ENCODE measurements at places on chromosomes 4 and X. TPM values are rescaled to one million over a fixed set of nuclear protein-coding genes. Genes with fewer than 3 reads are reported as not detected.

CSAG2 gene
- total RNA-seq = not detected

CXorf49B gene
- not detected for total RNA-seq

C4orf50 gene
- total RNA-seq = not detected

SGMS2 gene
- 49.0 TPM for total RNA-seq

MEPE gene
- total RNA-seq = not detected

SUV39H1 gene
- total RNA-seq = 3.4 TPM

GPR173 gene
- 2.6 TPM for total RNA-seq

SMARCA5 gene
- 36.2 TPM for total RNA-seq

LONRF3 gene
- 2.4 TPM for total RNA-seq

PAK3 gene
- total RNA-seq = 0.91 TPM

NSG1 gene
- 4.2 TPM for total RNA-seq

CXCL5 gene
- not detected for total RNA-seq

DNA sequence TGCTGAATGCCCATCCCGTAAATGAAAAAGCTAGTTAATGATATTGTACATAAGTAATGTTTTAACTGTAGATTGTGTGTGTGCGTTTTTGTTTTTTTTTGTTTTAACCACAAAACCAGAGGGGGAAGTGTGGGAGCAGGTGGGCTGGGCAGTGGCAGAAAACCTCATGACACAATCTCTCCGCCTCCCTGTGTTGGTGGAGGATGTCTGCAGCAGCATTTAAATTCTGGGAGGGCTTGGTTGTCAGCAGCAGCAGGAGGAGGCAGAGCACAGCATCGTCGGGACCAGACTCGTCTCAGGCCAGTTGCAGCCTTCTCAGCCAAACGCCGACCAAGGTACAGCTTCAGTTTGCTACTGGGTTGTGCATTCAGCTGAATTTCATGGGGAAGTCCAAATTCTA, at the start of gene SPP1:
Gene SPP1, plus strand, starts transcription at position 249 of the 400 bp plus-strand sequence. CDS start 1,182 bp downstream, outside the sequence.
- no peak for DNase-seq

DNA sequence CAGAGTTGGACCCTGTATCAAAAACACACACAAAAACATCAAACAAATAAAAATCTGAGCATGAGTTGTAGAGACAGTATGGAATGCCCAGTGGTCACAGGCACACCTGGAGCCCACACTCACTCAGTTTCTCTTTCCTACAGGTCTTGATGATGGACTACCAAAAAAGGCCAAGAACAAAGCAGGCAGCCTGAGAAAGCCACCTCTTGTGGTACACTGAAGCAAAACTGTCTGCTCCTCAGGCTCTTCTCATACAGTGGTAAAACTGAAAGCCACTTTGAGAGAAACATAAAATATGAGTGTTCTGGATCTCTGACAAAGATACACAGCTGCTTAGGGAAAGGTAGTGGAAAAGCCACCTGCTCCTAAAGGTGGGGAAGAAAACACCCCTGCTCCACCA, 1206.9 kb downstream of the FSTL5 start:
- DNase-seq = no peak

DNA sequence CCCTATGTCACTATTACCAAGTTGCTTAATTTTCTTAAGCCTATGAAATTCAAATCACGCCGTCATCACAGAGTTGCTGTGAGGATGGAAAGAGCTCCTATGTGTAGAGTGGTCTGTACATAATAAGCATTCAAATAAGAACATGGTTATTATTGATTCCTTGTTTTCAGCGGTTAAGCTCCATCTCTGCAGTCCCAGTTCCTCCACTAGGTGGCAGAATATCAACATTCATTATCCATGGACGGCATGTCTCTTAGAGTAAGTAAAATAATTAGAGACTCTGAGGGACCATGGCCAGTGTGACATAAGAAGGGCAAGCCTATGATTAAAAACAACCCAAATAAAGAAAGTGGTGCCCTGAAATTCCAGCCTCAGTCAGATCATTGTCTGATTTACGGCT, 132.5 kb upstream of the NHS start:
- no peak for DNase-seq

GRCh38 chr4:99564921-99565320, 1.1 kb upstream of the TRMT10A start:
- no peak for DNase-seq

DNA sequence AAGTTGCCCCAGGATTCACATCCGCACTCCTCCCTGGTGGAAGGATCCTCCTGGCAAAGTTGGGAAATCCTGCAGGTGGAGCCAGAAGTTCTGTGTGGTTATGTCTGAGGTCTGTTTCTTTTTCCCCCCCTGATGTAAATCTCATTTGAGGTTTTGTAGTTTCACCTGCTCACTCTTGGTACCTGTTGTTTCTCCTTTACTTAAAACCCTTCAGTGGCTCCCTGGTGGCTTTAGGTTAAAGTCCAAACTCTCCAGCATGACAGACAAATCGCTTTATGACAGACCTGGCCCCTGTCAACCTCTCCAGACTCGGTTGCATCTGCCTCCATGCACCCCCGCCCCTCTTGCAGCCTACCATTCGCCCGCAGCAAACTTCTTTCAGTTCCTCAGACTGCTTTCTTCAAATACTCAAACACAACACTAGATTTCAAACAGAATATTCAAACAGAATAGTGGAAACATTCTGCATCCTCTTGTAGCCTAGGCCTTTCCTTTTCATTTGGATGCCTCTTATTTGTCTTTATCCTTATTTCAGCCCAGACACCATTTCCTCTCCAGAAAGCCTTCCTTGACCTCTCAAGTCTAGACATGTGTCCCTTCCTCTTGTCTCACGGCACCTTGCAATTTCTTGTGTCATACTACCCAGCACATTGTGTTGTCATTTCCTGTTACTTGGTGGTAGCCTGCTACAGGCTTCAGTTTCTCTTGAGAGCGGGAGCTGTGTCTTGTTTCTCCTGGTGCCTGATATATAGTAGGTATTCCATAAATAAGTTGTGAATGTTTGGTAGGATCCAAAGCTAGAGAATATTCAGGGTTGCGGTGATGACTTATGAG, 24.8 kb downstream of the IL13RA1 start:
- DNase-seq = no peak

- DNase-seq = no peak
These were observed 29.5 kb upstream of the IRF2 start for GRCh38 chr4:184503869-184504300.

GRCh38 chrX:68901519-68901918, 72.7 kb downstream of the EFNB1 start:
- no peak for DNase-seq

DNA sequence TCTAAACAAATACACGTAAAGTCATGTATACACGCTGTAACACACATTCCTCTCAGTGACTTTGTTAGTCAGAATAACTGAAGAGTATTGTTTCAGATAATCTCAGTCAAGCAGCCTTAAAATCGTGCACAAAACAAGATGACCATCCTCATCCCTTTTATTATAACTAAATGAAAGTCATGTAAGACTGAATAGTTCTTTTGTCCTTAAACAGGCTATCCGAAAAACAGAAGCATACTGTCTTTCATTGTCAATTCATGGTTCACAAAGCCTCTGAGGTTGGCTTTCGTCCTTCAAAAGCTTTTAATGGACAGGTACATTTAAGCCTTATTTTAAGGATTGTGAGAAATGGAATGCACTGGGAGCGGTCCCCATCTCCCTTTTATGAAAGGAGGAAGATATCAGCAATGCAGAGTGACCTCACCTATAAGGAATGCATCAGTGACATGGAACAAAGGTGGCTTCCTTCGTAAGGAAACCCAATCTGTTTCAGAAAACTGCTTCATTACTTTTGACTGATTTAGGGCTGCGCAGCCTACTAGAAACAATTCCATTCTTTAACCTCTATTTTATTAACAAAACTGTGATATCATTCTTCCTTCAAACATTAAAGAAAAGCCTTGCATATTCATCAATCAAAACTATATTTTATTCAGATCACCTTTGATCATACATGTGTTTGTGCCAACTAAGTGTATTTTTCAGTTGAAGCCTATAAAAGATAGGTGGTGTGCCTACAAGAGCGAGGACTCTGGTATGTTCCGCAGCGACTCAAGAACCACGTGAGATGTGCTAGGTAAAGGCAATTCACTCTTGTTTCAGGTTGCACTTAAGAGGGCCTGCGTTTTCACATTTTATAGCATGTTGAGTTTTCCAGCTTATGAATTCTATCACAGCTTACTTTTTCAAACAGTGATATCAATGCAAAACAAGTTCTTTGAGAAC, 19.2 kb downstream of the SH3RF1 start:
- no peak for DNase-seq

- no peak for DNase-seq
These were observed 443.2 kb downstream of the INPP4B start for GRCh38 chr4:142402900-142403299.

GRCh38 chr4:73007526-73008100, 61.9 kb downstream of the COX18 start:
- DNase-seq = no peak

DNA sequence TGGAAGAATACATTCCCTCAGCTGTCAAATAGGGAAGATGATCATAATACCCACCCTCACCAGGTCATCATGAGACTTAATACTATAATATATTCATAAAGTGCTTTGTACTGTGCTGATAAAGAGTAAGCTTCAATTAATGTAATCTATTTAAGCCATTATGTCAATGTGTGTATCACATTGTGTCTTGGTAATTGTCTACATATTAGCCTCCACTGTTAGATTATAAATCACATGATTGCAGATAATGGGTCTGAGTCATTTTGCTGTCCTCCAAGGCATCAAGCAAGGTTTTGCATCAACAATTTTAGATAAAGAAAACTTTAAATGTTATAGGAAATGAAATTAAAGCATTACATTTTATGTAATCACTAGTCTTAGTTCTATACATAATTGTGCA, 45.2 kb upstream of the CEP135 start:
- no peak for DNase-seq

DNA sequence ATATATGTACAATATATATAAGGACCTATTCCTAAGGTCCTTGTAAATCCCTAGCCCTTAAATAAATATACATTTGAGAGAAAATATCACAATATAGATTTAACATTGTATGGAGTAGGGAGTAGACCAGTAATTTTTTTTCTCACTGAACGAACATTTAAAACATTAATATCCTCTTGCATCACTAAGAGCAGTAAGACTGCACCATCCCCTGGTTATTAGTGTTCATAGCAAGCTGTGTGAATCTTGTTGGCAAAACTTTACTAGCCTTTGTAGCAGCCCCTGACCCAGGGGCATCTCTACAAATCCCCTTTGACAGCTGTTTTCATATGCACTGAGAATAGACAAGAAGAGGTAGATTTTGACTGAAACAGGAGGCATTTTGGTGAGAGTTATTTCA, 146.5 kb downstream of the IL1RAPL2 start:
- DNase-seq = no peak

DNA sequence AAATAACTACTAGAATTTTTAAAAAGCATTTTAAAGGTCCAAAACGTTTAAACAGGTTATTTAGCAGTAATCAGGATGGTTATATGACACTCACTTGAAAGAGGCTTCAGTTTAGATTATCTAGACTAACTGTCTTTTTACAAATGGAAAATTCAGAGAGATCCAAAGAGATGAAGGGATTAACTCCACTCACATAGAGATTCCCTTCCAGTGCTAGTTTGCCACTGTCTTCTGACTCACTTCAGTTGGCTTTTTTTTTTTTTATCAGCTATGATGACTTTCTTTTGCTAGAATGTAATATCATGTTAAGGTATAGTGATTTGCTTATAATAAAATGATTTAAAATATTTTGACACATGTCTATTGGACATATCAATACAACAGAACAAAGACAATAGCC, 43.8 kb downstream of the GALNT7 start:
- no peak for DNase-seq

DNA sequence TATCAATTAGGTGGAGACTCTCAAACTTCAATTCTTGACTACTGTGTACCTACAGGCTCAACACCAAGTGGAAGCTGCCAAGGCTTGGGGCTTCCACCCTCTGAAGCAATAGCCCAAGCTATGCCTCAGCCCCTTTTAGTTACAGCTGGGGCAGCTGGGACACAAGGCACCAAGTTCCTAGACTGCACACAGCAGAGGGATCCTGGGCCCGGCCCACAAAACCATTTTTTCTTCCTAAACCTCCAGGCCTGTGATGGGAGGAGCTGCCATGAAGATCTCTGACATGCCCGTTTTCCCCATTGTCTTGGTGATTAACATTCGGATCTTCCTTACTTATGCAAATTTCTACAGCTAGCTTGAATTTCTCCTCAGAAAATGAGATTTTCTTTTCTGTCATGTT, 3.4 kb upstream of the UGDH start:
- no peak for DNase-seq

- DNase-seq = no peak
These were observed 16.6 kb downstream of the DCK start for GRCh38 chr4:71009890-71010588.

- DNase-seq = no peak
These were observed 85.4 kb downstream of the AFAP1 start for GRCh38 chr4:7854216-7854615.

DNA sequence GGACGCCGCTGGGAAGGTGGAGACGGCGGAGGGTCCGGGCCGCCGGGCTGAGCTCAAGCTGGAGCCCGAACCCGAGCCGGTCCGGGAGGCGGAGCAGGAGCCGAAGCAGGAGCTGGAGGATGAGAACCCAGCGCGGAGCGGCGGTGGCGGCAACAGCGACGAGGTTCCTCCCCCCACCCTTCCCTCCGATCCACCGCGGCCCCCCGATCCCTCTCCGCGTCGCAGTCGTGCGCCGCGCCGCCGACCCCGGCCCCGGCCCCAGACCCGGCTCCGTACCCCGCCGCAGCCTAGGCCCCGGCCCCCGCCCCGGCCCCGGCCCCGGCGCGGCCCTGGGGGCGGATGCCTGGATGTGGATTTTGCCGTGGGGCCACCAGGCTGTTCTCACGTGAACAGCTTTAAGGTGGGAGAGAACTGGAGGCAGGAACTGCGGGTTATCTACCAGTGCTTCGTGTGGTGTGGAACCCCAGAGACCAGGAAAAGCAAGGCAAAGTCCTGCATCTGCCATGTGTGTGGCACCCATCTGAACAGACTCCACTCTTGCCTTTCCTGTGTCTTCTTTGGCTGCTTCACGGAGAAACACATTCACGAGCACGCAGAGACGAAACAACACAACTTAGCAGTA, 483 bp downstream of the USP27X start:
- no peak for DNase-seq

DNA sequence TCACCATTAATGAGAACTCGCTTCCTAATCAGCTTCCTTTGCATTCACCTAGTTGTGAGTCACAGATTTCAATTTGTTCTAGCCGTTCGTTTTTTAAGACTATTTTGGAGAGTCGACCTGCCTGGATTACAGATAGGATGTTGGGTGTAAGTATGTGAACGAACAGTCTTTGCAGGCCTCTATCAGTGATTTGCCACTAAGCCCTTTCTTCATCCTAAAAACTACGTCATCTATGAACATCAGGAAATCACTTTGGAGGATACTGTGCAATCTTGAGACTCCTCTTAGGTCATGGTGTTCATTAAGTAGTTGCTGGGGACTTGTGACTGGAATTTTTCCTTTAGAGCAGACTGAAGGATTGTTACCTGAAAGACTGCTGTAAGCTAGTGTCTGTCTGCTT, 1.1 kb downstream of the POLA1 start:
- DNase-seq = no peak

- DNase-seq = peak; percentile 46
These were observed 82.2 kb downstream of the MAML3 start for GRCh38 chr4:140071806-140072205.

GRCh38 chrX:84415140-84415539, 87.1 kb downstream of the HDX start:
- DNase-seq = no peak

- DNase-seq = no peak
These were observed 413.8 kb downstream of the FAT4 start for GRCh38 chr4:125728568-125728967.
